Stomach (tissue), 19 donors: ENCODE measurements at places on chromosomes 5 and 9. TPM values are rescaled to one million over a fixed set of nuclear protein-coding genes. Genes with fewer than 3 reads are reported as not detected.
A peak's percentile ranks its signal among the peaks of the same experiment; 100 is the strongest.

- H3K27me3 ChIP-seq: no peaks in the 10 kb centered on the region
- DNase-seq: no peak
- no peaks in the 10 kb centered on the region for H3K4me1 ChIP-seq
- H3K27ac ChIP-seq: no peak overlapping the region
These were observed 72.6 kb downstream of the GDNF start for GRCh38 chr5:37767251-37767650.

- H3K4me3 ChIP-seq: no peak overlapping the region
- no peak for DNase-seq
- H3K36me3 ChIP-seq: no peaks in the 10 kb centered on the region
- no peak overlapping the region for H3K27ac ChIP-seq
- H3K27me3 ChIP-seq: no peaks in the 10 kb centered on the region
These were observed 424.8 kb downstream of the TLE1 start for GRCh38 chr9:81264516-81264915.

SLC45A2 gene
- total RNA-seq: not detected

- peak; percentile 48 for DNase-seq
- H3K27me3 ChIP-seq: peaks cover 3% of the 10 kb centered on the region
- no peak overlapping the region for H3K4me3 ChIP-seq
- peaks cover 15% of the 10 kb centered on the region for H3K4me1 ChIP-seq
These were observed 42.2 kb downstream of the NEURL1B start for GRCh38 chr5:172683264-172683644.

DNA sequence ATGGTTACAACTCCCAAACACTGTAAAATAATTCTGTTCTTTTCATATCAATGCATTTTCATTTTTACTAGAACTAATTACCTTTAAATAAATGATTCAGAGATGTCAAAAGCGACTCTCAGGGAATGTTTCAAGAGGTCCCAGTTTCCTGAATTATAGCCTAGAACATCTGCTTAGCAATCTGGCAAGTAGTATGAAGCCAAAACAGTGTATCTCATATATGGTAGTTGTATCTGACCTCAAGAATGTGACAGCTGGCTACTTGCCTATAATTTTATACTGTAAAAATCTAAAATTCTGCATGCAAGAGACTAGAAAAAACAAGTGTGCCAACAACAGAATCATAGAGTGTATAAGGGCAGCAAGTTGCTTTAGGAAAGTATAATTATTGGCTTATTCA lies 187.7 kb upstream of the POU5F2 start:
- DNase-seq: no peak
- no peak overlapping the region for H3K4me3 ChIP-seq
- H3K27ac ChIP-seq: no peak overlapping the region
- H3K4me1 ChIP-seq: no peaks in the 10 kb centered on the region
- H3K36me3 ChIP-seq: no peaks in the 10 kb centered on the region
- H3K27me3 ChIP-seq: no peaks in the 10 kb centered on the region

DNA sequence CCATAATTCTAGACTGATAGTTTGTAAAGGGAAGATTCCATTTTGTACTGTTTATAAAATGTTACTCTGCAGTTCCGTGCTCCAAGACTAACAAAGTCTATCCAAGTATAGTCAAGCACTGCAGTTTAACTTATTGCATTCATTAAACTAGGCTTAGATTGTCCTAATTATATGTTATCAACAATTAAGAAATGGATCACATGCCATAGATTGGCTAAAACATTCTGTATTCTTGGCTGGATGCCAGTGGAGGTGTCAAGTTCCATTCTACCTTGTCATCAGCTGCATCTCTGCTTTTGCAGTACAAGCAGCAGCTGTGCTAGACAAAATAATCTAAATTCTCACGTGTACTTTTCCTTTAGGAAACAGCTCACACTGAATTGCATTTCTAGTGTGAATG lies 69.4 kb upstream of the MEF2C start:
- H3K4me3 ChIP-seq: no peak overlapping the region
- peak; percentile 25 for DNase-seq
- H3K36me3 ChIP-seq: no peaks in the 10 kb centered on the region
- no peaks in the 10 kb centered on the region for H3K4me1 ChIP-seq

ADCY2 gene
- 0.29 TPM for total RNA-seq

CD180 gene
- total RNA-seq: 1.2 TPM

- H3K27ac ChIP-seq: no peak overlapping the region
- peaks cover 16% of the 10 kb centered on the region for H3K36me3 ChIP-seq
- peaks cover 9% of the 10 kb centered on the region for H3K4me1 ChIP-seq
These were observed 176.8 kb upstream of the RASEF start for GRCh38 chr9:83239747-83240146.

- H3K4me3 ChIP-seq: no peak overlapping the region
- peaks cover 15% of the 10 kb centered on the region for H3K4me1 ChIP-seq
- H3K27ac ChIP-seq: peak overlapping the region; percentile 56
- H3K36me3 ChIP-seq: no peaks in the 10 kb centered on the region
These were observed 3.3 kb downstream of the FGFR4 start for GRCh38 chr5:177089825-177090641.

CLTA gene
- 81.2 TPM for total RNA-seq

DNA sequence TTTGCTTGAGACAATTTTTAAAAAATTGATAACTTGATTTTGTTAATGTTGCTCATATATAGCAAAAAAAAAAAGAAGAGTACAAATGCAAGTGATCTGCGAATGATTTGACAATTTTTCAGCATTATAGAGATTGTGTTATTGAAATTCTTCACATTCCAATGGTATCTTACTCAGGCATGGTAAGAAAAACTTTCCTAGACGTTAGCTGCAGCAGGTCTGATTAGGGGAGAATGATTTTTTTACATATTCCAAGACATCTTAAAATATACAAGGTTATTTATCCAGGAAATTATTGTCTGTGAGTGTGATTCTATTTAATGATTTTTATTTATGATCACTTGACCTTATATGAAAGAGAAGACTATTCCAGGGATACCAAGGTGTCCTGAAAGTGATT lies 361.9 kb downstream of the MAT2B start:
- H3K36me3 ChIP-seq: no peaks in the 10 kb centered on the region
- H3K4me1 ChIP-seq: no peaks in the 10 kb centered on the region
- no peak overlapping the region for H3K4me3 ChIP-seq
- DNase-seq: no peak
- no peaks in the 10 kb centered on the region for H3K27me3 ChIP-seq

- no peaks in the 10 kb centered on the region for H3K4me1 ChIP-seq
- no peak overlapping the region for H3K4me3 ChIP-seq
- H3K27ac ChIP-seq: no peak overlapping the region
- peak; percentile 37 for DNase-seq
- no peaks in the 10 kb centered on the region for H3K36me3 ChIP-seq
- H3K27me3 ChIP-seq: no peaks in the 10 kb centered on the region
These were observed 27.5 kb upstream of the BOD1 start for GRCh38 chr5:173643964-173644363.

GRCh38 chr5:176133877-176134276 lies 104.3 kb upstream of the SIMC1 start:
- H3K27ac ChIP-seq: no peak overlapping the region
- no peak overlapping the region for H3K4me3 ChIP-seq
- H3K4me1 ChIP-seq: peaks cover 17% of the 10 kb centered on the region
- no peak for DNase-seq
- H3K27me3 ChIP-seq: peaks cover 24% of the 10 kb centered on the region
- no peaks in the 10 kb centered on the region for H3K36me3 ChIP-seq

DNA sequence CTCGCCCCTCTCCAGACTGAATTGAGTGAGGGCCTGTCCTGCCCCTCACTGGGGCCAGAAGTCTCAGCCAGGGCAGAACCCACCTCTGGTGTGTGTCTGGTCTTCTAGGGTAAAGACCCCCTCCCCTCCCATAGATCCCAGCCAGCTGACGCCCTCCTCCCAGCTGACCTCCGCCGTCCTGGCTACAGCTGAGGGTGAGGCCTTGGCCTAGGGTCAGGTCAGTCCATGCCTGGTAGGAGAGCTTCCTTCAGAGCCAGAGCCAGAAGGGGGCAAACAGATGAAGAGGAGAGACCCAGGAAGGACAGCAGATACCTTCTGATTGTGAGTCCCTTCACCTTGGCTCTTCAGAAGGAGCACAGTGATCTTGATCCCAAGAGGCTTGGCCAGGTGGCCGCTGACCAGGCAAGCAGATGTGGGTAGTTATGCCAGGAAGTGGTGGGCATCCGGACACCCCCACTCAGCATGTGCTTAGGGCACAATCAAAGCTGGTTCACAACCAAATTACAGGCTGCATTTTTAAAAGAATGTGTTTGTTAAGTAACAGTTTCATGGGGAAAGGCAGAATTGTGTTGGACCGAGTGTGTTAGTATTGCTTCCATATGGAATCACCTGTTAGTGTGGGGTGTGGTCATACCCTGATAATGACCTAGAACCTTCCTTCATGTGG lies 29.9 kb downstream of the JADE2 start:
- H3K4me1 ChIP-seq: peaks cover 53% of the 10 kb centered on the region
- no peak for DNase-seq
- H3K27ac ChIP-seq: peak overlapping the region; percentile 26
- no peaks in the 10 kb centered on the region for H3K27me3 ChIP-seq
- H3K4me3 ChIP-seq: no peak overlapping the region

DNA sequence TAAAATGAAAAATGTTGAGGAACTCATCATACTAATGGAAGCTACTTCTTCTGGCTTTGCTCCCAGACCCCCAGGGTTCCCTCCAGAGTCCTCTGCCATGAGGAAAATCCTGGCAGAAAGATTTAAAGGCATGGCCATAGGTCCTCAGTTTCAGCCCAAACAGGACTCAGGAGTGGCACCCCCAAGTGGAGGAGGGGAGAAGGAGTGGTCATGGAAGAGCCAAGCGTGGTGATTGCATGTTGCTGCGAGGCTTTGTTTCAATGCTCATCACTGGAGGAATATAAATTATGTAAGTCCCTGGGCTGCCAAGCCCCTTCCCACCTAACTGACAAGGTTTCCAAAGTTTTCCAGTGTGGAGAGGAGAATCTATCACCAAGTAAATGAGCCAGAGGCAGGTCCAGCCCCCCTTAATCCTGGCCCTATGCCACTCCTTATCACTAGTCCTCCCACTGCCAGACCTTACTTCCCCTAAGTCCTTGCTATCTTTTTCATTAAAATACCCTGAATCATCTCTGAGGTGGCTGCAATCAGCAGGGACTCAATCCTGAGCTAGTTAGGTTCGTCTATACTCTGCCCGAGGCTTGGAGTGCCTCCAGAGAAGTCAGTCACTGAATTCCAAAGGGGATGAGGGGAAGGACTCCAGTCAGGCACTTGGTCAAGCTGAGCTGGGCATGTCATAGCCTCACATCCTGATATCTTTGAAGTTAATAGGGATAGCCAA lies 70.7 kb upstream of the TAF1L start:
- no peak overlapping the region for H3K4me3 ChIP-seq
- DNase-seq: no peak
- H3K27me3 ChIP-seq: no peaks in the 10 kb centered on the region
- H3K36me3 ChIP-seq: no peaks in the 10 kb centered on the region

DNA sequence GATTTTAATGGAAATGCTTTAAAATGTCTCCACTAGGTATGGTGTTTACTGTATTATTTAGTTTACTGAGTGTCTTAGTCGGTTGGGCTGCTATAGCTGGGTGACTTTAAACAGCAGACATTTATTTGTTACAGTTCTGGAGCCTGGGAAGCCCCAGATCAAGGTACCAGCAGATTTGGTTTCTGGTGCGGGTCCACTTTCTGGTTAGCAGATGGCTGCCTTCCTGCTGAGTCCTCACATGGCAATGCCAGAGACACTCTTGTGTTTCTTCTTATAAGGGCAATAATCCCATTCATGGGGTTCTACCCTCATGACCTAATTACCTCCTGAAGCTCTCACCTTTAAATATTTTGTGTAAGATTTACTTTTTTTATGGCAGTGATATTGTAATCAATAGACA lies 715 bp upstream of the OR1J4 start:
- H3K4me1 ChIP-seq: no peaks in the 10 kb centered on the region
- no peak overlapping the region for H3K27ac ChIP-seq
- DNase-seq: no peak
- H3K4me3 ChIP-seq: no peak overlapping the region
- H3K36me3 ChIP-seq: no peaks in the 10 kb centered on the region

DNA sequence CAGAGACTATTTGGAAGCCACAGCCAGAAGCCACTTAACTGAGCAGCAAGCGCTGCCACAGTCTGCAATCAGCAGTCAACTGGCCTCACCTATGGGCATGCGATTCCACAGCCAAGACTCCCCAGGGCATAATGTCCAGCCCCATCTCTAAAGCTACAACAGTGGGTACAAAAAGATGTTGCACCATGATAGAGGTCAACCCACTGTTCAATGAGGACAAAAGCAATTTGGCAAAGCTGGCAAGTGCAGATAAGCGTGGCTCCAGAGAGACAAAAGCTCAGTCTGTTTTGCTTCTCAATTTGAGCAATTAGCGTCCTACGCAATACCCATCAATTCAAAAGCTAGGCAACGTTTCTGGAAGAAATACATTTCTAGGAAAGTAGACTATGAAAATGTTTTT lies 3.2 kb downstream of the TAS2R1 start:
- no peak for DNase-seq
- no peaks in the 10 kb centered on the region for H3K36me3 ChIP-seq
- H3K4me3 ChIP-seq: no peak overlapping the region

PCA3 gene
- total RNA-seq: 0.73 TPM

FER gene
- 43.1 TPM for total RNA-seq

DNA sequence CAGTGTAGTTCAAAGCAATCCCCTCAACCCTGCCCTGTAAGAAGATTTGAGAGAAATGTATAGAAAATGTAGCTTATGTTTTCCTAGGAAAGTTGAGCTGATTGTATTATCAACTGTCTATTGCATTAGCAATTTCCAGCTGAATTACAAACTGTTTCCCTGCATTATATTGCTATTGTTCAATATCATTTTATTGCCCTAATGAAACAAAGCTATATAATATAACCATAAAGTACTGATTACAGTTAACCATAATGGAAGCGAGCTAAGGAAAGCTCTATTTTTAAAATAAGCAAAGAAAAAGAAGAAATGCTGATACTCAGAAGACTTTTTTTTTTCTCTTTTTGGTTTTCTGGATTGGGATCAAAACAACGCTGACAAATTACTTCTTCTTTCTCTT lies 228.3 kb downstream of the EFNA5 start:
- no peak overlapping the region for H3K4me3 ChIP-seq
- no peaks in the 10 kb centered on the region for H3K36me3 ChIP-seq
- H3K27ac ChIP-seq: no peak overlapping the region
- DNase-seq: no peak
- H3K4me1 ChIP-seq: no peaks in the 10 kb centered on the region
